ENCODE measurements at places on chromosomes 1 and 21.

GRCh38 chr1:223670458-223671159, 5.1 kb upstream of the CAPN8 start:
- DNase-seq = no peak

DNA sequence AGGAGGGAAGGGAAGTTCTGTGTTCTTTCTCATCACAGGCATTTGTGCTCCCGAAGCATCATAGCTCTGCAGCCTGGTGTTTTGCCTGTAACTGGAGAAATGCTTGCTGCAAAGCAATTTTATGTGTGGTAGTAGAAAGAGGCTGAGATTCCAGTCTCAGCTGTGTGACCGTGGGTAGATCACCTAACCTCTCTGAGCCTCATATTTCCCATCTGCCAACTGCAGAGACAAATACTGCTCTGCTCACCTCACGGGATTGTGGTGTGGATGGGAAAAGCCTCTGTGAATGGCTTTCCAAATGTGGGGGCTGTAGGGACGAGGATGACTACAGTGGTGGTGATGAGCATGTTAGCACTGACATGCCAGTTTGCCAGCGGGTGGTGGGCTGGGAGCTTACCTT, 84.0 kb downstream of the MDM4 start:
- DNase-seq = no peak

DNA sequence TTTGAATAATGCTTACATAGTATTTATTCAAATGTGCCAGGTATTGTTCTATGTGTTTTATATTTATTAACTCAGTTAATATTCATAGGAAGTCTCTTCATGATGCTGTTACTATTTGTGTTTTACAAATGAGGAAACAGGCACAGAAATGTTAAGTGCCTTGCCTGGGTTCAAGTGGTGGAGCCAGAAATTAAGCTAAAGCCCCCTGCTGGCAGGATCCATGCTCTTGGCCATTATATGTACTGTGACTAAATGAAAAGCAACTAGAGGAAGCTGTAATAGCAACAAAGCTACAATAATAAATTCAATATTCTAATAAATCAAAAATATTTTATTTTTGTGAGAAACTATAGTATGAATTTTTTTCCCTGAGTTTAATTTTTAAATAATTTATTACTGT, 30.0 kb downstream of the IARS2 start:
- DNase-seq = no peak

DNA sequence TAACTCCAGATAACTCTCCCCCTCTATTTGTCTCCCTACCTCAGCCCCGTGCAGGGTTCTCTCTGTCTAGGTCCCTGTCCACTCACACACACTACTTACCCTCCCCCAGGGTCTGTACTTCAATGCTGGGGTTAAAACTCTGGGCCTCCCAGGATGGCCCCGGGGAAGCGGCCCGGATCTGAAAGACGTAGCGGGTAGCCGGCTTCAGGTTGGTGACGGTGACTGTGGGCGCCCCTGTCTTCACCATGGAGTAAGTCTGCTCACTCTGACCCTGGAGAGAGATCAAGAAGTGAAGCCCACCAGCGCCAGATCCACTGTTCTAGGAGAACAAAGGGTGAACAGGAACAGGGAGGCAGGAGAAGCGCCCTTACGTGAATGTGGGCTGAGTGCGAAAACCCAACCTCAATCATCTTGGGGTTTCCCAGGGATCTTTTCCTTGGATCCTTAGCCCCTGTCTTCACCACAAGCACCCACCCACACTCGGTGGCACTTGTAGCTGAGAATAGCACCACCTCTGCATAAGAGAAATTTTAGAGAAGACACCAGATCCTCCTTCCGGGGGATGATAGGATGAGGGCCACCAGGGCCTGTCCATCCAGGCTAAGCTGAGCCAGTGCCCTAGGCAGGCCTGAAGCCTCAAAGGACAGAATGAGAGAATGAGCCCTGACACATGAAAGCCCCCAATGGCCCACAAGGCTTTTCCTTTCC, 33.5 kb downstream of the EPHA10 start:
- no peak for DNase-seq

- DNase-seq = no peak
Measured at GRCh38 chr1:212628813-212629415, 20.4 kb downstream of the ATF3 start.

GRCh38 chr1:245835386-245835785, 671.7 kb downstream of the SMYD3 start:
- DNase-seq = no peak

DNA sequence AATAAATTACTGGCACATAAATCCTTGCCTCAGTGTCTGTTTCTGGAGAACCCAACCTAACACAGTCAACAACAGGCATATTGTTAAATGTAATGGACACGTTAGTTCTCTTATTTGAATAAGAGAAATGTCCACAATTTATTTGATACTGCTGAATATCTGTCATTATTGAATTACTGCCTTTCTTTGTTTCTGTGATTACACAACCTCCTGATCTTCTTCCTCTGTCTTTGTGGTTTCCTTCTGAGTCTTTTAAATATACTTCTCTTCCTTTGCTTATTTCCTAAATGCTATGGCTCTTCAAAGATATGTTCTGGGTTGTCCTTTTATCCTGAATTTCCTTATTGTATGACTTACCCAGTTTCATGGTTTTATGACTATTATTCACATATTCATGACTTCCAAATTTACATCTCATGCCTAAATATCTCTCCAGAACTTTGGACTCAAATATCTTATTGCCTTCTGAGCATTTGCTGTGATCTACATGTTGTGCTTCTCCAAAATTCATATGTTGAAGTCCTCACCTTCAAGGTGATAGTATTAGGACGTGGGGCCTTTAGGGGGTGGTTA, 39.9 kb downstream of the MSH4 start:
- no peak for DNase-seq

DNA sequence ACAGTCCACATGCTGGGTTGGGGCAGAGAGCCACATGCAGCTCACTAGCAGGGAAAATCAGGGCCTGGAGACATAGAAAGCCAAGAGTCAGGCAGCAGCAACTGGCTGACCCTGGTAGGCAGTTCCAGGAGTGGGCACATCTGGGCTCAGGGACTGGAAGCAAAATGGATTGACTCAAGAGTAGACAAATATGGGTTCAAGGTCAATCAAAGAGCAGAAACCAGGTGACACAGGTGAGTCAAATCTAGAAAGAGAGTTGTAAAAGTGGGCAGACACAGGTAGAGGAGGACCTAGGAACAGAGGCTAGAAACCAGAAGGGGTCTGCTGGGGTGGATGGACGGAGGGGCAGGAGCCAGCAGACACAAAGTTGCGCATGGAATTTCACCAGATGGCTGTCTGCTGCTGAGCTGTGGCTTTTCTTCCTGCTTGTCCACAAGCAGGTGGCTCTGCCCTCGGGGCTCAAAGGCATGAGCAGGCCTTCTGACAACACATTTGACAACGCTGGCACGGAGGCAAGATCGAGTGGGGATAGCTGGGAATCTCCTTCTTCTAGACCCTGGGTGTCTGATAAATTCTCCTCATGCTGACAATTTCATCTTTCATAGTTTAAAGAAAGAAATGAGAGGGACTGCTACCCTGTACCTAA, 40.8 kb upstream of the IGSF3 start:
- DNase-seq = no peak

- no peak for DNase-seq
Measured at GRCh38 chr21:27688773-27689172, 721.9 kb upstream of the ADAMTS5 start.

GRCh38 chr1:220655961-220656740, 34.0 kb upstream of the C1orf115 start:
- DNase-seq = no peak

- no peak for DNase-seq
Measured at GRCh38 chr1:24940231-24940630, 10.2 kb upstream of the RUNX3 start.

DNA sequence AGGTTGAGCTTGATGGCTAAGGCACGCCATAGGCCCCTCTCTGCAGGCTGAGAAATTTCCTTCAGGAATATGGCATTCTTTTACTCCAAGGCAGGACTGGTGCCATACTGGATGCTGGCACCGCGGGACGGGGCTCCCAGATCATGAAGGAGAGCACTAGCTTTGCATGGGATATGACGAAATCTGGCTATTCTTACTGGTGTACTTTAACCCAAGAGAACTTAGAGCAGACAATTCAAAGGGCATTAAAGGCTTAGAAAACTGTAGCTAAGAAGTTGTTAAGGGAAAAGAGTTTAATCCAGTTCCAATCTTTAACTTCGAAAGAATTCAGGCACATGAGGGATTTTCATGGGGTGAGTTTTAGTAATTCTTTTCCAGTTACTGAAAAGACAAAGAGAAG, 204.4 kb upstream of the ESRRG start:
- no peak for DNase-seq

GRCh38 chr1:82503822-82504221, 703.1 kb downstream of the ADGRL2 start:
- no peak for DNase-seq

- no peak for DNase-seq
Measured at GRCh38 chr1:231855926-231856325, 229.3 kb downstream of the DISC1 start.

- DNase-seq = peak; percentile 81
Measured at GRCh38 chr1:166947398-166948043, 27.8 kb downstream of the ILDR2 start.

GRCh38 chr1:100769906-100770646, 50.5 kb downstream of the VCAM1 start:
- DNase-seq = no peak

DNA sequence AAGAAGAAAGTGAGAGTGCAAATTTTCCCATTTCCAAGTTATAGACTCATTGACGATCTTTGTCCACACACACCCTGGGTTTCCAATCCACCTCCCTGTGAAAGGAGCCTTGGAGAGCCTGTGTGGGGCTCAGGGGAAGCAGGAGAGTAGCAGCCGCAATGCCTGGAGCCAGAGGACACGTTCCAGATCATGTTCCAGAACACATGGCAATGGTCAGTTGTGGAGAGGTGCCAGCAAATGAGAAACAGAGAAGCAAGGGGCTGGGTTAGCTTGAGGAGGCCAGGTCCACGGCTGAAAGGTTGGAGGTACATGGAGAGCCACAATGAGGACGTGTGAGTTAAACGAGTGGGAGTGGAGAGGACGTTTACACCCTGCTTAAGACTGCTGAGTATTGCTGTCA, 33.0 kb upstream of the SIPA1L2 start:
- no peak for DNase-seq

GRCh38 chr1:175600721-175601440, 142.5 kb downstream of the TNR start:
- DNase-seq = no peak

- no peak for DNase-seq
Measured at GRCh38 chr1:202133496-202133895, 10.8 kb downstream of the GPR37L1 start.

- DNase-seq = no peak
Measured at GRCh38 chr1:221989741-221990140, 247.9 kb upstream of the DUSP10 start.

DNA sequence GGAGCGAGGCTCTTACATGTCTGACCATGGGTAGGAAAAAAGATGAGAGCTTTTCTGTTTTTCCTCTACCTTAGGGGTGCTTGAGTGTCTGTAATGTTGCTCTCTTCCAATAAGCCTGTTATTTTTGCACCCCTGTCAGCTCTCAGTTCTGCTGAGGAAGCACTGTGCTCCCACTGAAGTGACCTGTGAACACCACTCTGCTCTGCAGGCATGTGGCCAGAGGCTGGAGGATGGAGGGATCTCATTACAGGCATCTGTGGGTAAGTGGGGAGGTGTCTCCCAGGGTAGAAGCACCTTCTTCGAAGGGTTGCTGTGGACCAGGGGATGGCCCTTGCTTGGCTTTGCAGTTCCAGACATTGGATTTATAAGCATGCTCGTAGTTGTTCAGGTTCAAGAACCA, 56.8 kb upstream of the RBM15 start:
- no peak for DNase-seq

DNA sequence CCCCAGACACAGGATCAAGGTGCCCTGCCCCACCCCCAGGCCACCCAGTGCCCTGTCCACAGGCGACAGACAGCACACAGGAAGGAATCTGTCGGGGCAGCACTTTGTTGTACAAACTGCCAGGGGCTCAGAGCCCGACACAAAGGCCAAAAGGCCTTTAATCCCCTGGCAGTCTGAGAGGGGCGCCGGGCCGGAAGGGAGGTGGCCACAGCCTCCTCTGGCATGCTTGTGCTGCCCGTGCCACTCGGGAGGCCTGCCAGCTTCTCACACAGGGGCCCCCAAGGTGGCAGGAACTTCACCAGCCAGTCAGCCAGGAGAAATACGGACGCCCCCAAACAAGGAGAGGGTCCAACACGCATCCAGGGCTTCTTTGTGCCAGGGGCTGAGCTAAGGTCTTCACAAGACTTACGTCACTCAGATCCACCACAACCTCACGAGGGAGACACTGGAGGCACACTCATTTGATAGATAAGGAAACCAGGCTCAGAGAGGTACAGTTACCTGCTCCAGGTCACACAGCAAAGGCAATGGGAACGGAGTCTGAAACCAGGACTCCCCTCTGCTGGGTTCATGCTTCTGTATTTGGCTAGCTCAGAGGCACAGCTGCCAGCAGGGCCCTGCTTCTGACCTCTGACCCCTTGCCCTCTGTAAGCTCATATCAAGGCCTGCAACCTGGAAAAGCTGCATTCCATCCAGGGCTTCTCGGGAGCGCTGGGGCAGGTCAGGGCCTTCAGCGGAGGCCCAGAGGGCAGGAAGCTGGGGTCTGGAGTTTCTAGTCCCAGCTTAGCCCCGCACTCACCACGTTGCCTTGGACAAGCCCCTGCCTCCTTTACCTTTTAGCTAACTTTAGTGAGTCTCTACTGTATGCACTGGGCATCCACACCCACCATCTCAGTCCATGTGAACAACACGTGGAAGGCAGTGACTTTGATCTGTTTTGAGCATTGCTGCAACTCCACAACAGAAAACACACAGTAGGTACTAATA, 34.8 kb downstream of the HSPG2 start:
- no peak for DNase-seq

DNA sequence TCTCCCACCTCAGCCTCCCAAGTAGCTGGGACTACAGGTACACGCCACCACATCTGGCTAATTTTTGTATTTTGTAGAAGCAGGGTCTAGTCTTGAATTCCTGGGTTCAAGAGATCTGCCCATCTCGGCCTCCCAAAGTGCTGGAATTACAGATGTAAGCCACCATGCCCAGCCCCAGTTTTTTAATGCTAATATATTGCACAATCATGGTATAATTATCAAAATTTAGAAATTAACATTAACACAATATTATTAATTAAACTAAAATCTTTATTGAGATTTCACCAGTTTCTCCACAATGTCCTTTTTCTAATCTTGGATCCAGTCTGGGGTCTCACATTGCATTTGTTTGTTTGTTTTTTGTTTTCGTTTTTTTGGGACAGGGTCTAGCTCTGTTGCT, 21.9 kb upstream of the GPX7 start:
- no peak for DNase-seq

GRCh38 chr1:218845589-218845988, 328.1 kb upstream of the LYPLAL1 start:
- DNase-seq = no peak

- DNase-seq = no peak
Measured at GRCh38 chr1:206557636-206558473, 50.5 kb downstream of the RASSF5 start.

GRCh38 chr1:101496109-101496508, 259.3 kb downstream of the S1PR1 start:
- no peak for DNase-seq
